ENCODE measurements at places on chromosomes 6 and 20.
A peak's percentile ranks its signal among the peaks of the same experiment; 100 is the strongest.

GRCh38 chr6:31728767-31729514 is at the start of gene DDAH2:
DDAH2 (minus strand) TSS chr6:31729299; CDS start chr6:31729161, 138 bp downstream.
- no peak for DNase-seq

- DNase-seq = no peak
Observed at GRCh38 chr6:163716690-163717089, 302.2 kb downstream of the QKI start.

DNA sequence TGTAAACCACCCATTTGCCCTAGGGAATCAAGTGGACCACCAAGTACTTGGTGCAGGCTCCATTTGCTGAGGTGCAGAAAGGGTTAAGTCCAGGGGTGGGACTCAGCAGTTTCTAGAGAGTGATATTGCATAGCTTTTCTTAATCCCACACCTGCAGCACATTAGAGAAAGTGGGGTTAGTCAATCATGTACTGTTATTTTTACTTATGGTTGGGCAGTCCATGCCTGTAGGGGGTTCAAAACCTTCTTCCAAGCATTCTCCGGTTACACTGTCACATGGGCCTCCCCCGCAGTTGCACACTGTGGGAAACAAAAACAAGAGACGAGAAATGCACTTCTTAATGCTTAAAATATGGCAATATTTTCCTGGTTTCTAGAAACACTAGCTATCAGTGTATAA is 65.5 kb downstream of the LAMA4 start:
- DNase-seq = no peak

DNA sequence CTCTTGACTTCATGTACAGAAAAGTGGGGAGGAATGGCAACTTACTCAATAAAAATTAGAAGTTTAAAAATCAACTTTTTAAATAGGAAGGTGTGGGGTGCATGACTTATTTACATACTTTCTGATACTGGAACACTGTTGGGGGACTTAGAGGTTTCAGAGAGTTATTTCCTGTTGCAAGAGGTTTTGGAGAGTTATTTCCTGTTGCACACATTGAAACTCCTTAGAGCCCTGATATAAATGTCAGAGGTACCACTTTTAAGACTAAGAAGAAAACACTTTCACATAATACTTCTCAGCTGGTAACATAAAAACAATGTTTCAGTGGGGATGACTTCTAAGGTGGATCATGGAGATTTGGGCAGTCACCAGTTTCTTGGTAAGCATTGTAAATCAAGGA is 579.9 kb downstream of the MMUT start:
- no peak for DNase-seq

- DNase-seq = no peak
Observed at GRCh38 chr6:20853828-20854227, 319.6 kb downstream of the CDKAL1 start.

GRCh38 chr20:38875175-38875993 is 50.8 kb upstream of the FAM83D start:
- no peak for DNase-seq

DNA sequence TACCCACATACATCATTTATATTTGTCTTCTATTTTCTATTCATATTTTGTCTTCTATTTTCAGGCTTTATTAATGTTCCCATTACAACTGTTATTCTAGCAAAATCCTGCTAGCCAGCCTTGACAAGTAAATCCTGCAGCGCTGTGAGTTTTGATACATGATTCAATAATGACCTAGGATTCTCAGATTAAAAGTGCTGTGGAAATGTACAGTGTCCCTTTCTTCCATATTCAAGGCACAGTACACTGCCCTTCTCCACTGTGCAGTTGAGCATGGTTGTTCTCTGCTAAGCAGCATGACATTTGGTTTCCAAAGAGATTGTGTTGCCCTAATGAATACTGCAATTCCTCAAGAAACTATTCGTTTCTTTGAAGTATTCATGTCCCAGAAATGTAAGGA is 5.8 kb upstream of the HEY2 start:
- no peak for DNase-seq

DNA sequence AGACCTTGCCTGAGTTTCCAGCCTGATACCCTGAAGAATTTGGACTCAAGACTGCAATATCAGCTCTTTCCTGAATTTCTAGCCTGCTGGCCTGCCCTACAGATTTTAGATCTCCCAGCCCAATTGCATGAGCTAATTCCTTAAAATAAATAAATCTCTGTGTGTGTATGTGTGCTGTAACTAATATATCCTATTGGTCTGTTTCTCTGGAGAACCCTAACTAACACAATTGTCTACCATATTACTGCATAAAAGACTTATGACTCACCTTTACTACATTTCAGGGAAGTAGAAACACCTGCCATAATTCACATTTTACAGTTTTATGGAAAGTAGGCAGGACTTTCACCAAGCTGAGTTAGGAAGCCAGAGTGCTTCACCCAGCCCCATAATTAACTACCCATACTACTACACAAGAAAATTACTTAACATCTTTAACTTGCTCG is 90.7 kb upstream of the BEND6 start:
- DNase-seq = no peak

GRCh38 chr6:16519265-16520242 is 241.7 kb downstream of the ATXN1 start:
- peak; percentile 44 for DNase-seq

DNA sequence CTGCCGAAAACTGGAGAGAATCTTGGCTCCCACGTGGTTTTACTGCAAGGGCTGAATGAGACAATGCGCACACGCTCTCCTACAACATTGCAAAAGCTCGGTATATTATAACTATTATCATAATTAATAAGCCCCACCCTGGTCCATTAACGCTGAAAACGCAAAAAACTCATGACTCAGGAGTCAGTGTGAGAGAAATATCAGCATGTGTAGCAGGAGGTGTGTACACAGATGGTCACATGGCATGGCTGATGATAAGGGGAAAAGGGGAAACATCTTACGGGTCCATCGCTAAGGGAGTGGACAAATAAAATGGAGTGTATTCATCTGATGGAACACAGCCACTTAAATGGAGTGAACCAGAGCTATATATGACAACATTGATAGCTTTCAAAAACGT is 29.2 kb downstream of the CDH22 start:
- no peak for DNase-seq

DNA sequence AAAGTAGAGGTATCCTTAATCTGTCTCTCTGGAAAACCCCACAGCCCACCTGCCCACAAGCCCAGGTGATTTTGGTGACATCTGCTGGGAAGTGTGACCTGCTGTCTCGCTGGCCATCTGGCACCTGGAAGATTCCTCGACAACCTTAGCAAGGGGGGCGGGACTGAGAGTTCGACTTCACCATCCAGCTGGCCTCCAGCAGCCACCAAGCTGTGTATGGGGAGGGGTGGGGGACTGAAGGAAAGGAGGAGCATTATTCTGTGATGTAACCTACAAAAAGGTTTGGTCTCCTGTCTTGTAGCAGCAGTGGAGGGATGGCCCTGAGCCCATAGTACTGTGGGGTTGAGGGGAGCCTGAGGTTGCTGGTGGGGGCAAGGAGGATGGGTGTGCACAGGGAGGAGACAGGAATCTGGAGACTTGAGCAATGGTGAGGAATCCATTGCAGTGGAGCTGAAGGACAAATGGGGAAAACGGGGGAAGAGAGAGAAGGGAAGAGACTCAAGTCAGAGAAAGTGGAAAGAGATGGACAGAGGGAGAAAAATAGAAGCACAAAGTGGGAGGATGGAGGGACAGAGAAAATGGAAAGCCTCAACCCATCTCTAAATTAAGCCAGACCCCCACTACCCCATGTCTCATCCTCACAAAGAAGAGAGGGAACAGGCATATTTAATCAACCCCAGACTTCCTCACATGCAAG is 4.0 kb downstream of the LY6G6F start:
- DNase-seq = no peak

DNA sequence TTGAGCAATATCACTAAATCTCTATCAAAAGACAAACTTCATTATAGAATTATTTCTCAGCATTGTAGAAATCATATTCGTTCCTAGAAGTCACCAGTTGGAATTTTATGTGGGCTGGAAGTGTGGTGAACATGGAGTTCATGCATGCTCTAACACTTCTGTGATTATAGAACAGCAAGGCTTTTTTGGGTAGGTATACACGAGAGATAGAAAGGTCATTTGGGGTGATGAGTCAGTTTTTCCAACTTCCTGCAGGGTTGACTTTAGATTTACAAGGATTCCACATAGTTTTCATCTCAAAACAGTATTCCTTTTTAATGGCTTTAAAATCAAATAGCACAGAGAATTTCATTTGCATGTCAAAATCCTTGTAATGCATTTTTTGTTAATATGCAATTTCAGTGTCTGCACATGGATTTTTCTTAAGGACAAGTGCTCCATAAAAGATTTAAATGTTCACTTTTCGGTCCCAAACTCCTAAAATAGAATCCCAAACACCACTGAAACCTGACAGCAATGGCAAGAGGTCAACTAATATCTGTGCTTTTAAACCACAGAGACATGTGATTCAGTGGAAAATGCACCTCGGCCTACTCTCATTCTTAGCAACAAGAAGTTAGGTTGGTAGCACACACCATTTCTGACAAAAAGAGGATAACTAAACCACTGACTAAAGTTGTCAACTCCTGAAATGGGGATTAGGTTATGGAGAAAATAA is 211.0 kb downstream of the MOXD1 start:
- DNase-seq = no peak

DNA sequence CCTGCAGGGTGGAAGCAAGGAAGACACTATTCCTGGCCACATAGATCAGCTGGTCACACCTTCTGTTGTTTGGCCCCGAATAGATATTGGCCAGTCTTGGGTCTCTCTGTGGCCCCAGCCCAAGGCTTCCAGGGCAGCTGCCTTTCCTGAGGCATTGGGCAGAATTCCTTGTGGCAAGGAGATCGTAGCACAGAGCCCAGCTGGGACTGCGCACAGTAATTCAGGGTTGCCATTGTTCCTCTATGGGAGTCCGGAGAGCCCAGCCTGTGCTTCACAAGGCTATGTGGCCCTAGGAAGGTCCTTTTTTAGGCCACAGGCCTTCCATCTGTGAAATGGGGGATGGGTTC is 6.9 kb downstream of the SGK2 start:
- no peak for DNase-seq

DNA sequence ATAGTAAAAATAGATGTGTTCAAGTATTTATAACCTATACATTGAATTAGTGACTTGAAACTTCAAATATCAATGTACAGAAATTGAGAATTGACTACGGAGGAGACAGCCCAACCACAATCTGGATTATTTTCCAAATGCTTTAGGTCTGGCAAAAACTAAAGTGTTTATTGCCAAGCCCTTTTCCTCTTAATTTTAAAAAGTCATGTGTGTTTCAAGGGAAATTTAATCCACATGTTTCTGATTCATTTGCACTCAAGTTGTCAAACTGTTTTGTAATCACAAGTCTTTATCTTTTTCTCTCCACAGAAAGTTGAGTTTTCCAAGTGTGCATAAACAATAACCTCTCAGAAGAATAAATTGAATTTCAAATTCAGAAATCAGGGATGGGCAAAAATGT is 350.8 kb upstream of the RSPO3 start:
- no peak for DNase-seq

DNA sequence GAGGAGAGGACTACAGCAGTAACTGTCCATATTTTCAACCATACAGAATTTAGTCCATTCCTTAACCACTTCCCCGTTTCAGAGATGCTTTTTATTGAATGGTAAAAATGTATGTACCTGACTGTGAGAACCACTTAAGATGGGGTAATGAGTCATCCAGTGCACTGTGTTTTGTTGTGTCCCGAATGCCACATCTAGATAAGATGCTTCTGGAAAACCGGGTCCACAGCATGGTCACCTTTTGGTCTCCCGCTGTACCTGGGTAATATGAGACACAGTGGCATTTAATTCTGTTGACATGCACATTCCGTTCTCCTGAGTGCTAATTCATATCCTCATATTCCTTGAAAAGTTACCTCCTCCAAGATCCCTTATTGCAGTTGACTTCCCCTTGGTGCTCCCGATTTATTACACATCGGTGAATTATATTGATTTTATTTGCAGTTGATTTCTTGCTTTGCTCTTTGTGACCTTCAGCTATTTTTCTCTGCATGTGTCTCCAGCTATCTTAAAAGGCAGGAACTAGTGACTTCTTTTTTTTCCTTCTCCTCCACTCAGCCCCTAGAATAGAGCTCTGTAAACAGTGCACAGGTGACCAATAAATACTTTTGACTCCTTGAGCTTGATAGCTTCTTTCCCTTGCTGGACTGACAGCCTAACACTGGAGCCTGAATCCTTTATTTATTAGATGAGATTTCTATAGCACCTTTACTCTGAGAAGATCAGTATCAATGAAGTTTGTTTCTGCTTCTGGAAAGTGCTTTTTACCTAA is 314.6 kb downstream of the ZFAND3 start:
- no peak for DNase-seq

GRCh38 chr6:7249391-7249790 is 63.6 kb downstream of the SSR1 start:
- no peak for DNase-seq

DNA sequence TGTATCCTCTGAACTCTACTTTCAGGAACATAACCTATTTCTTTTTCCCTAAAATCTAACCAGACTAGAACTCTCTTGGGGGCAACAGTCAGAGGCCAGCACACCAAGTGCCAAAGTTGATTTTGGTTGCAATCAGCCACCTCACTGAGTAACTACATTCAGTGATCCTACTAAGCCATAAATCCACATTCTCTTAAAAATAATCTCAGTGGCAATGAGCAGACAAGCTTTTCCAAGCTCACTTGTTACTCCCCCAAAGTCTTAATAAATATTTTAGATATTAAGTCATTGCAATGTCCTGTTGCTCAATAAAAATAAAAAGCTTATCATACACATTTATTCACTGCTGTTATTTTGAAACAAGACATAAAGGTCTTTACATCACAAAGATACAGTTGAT is 9.8 kb downstream of the RGS17 start:
- DNase-seq = no peak

GRCh38 chr6:163250116-163250515 is 164.4 kb upstream of the QKI start:
- no peak for DNase-seq

DNA sequence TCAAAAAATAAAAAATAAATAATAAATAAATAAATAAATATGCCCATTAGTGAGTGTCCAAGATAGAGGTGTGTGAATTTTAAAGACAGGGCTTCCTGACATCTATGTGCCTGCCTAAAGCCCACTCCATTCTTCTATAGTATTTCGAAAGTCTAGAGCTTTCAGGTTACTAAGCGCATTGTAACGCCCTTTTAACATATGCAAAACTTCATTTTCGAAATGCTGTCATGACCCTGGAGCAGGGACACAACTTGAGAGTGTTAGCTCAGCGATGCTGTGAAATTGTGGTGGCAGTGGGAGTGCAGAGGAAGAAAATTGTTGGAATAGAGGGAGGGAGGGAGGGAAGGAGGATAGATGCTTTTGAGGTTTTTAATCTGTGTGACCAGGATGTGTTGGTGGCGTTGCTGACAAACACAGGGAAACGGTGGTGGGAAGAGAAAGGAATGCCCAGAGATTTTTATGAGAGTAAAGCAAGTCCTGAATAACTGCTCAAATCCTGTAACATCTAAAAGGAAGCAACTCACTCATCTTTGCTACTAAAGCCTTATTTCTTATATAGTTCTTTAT is 169.3 kb downstream of the ARID1B start:
- DNase-seq = no peak

- DNase-seq = no peak
Observed at GRCh38 chr6:101429270-101429669, 35.8 kb downstream of the GRIK2 start.

All from GM23338 (cell line).